ENCODE measurements at places on chromosomes 5 and 9.

DNA sequence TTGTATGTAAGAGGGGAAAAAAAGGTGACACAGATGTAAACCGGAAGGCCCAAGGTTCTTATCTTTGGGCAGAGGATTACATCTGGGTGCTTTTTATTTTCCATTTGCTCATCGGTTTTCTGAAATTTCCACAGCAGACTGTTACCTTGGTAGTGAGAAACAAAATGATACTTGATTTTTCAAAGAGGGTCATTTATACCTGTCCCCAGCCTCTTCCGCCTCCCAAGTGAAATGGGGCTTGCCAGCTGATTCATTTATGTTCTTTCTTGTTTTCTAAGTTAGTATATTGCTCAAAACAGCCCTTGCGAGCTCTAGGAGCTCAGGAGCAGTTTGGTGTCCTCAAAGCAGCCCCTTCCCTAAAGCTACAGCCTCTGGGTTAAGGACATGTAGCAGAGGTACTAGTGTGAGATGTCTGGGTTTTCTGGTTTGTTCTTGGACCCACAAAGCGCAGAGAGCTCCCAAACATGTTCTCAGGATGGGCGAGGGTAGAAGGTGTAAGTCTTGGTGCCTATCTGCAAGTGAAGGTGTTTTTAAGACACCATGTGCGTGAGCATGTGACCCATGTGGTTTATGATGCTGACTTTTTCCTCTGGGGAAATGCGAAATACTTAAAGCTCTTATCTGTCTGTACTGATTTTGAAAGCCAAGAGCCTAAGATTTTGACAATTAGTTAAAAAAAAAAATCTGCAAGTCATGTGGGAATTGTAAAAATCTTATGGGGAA is 38.3 kb downstream of the DAPK1 start:
- no peak for DNase-seq

DNA sequence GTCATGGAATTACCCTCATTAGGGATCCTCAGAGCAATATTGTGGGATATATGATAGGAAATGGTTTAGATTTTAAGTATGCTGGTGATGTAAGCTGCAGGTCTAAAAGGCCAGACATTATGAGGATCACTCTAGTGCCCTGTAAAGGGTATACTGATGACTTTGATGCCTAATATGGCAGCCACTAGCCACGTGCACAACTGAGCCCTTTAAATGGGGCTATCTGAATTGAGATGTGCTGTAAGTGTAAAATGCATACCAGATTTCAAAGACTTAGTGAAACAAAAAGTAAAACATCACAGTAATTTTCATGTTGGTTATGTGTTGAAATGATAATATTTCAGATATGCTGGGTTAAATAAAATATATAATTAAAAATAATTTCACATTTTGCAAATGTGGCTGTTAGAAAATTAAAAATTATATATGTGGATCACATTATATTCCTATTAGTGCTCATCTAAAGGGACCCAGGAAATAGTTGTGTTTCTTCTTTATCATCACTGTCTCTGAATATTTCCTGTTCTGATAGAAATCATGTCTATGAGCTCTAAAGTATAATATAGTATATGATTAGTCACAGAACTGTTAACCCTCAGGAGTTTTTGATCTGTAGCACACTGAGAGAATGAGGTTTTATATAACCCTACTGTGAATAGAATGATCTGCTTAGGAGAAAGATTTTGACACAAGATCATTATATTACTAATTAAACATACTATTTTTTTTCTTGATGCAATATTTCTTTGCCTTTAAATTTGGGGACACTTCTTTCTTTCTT is 50.1 kb downstream of the OSTF1 start:
- DNase-seq = no peak

- no peak for DNase-seq
These were observed 47.3 kb downstream of the MED27 start for GRCh38 chr9:132032238-132032950.

- no peak for DNase-seq
These were observed 2.0 kb downstream of the GALNT12 start for GRCh38 chr9:98809311-98810101.

- DNase-seq = no peak
These were observed 8.9 kb downstream of the CERCAM start for GRCh38 chr9:128429513-128430086.

DNA sequence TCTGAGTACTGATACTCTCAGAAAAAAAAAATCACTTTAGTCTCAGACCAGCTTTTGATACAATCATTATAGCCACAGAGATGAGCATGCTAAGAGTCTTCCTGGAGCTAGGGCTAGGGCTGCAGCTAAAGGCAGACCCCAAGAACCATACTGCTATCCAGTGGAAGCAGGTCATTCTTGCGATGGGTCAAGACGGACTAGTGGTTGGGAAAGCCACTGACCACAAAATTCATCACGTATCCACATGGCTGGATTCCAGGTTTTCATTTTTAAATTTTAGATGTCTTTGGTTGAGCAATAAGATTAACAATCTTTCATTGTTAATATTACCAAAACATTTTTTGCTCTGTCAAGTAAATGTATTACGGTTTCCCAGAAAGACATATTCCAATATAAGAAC is 598.1 kb downstream of the DNAH5 start:
- DNase-seq = no peak
